ENCODE measurements at places on chromosomes 7 and 10.

DNA sequence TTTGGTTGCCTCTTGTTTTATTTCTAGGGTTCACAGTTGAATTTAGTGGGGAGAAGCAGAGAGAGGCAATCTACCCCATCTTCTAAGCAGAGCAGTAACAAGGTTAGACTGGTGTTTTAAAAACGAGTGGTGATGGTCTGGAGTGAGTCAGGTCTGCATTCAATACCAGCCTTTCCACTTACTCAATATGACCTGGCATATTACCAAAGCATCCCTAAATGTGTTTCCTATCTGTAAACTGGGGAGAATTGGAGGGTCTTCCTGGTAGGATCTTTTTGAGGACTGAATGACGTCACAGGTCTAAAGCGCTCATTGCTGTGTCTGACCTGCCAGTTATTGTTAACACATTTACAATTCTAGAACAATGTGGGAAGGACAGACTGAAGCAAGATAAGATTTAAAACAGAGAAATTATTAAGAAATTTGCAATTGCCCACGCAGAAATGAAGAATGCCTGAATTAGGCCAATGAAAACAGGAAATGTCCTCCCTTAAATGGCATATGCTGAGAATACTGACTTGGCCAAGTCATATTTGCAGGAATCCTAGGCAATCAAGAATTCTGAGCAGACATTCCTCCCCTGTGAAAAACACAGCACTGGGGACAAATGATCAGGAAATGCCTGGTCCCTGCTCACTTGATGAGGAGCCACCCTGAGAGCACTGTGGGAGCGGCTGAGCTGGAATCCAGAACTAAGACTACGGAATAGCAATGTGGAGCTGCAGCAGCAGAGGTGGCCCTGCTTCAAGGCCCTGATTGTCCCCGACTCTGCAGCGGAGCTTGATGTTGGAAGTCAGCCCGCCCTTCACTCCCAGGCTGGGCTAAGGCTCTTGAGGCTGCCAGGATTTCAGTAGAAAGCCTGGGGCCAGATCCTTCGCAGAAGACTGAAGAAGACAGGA is 184.5 kb upstream of the CXCL12 start:
- peak; percentile 99 for DNase-seq

DNA sequence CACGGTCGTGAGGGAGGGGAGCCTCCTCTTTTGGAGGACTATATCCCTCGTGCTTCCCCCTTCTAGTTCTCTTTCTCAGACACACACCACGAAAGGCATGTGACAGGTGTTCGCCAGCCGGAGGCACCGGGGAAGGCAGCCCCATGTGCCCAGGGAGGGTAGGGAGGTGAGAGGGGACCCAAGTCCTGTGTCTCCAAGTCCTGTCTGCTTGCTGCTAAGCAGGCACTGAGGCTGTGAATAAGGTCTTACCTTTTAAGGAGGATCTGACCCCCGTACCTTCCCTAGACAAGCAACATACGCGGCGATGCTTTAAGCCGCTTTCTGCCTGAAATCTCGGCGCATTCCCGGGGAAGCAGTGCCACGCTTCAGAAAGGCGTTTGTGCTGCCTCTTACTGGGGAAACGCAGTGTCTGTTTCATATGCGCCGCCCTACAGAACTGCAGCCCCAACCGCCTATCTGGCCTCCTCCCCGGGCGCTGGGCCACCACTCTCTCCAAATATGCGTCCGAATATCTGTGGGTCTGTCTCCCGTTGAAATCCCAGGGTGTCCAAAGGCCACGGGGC is 770 bp downstream of the PLXNA4 start:
- DNase-seq: peak; percentile 67

DNA sequence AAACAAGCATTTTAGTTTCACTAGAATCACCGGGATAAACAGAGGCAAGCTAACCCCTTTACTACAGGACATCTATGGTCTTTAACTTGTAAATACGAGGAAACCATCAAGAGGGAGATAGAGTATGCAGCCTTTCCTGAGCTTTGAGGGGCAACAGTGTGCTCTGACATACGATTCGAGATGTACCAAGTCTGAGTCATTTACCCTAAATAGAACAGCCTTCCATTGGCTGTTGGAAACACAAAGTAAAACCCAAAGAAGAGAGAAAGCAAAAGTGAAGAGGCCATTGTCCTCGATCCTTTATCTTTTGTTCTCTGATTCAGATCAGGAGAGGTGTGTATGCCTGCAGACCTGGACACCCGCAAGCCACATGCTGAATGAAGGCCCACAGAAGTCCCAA is 289.5 kb downstream of the KCNMA1 start:
- DNase-seq: peak; percentile 32

- no peak for DNase-seq
Measured at GRCh38 chr10:85666102-85666501, 700.5 kb downstream of the GRID1 start.

GRCh38 chr7:132362059-132362458 is 214.2 kb downstream of the PLXNA4 start:
- DNase-seq: no peak

DNA sequence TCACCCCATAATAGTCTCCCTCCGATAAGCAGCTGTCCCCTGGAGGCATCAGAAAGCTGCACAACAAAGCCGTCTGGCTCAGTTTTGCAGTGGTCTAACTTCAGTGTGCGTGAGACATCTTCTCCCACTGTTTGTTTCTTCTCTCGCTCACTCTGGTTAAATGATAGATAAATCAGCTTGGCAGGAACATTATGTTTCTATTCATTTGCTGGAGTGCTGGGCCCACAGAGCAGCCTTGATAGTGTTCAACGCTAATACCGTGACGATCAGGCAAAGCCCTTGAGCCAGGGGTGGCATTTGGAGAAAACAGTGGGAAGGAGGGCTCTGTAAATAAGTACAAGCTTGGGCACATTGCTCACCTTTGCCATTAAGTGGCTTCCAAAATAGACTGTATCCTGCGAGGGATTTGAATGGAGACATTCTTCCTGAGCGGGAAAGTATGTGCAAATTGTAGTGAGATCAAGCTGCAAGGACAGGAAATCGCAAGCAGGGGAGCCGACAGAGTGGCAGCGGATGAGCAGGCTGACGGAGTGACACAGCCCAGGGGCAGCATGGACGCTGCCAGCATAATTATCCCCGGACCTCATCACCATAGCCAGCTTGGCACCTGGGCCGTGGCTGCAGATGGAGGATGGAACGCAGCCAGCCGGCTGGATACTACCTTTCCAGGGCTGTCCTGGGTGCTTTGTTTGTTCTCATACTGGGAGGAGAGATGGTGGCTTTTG is 256.8 kb upstream of the FZD8 start:
- DNase-seq: no peak

GRCh38 chr7:81248420-81248819 is 329.6 kb upstream of the SEMA3C start:
- DNase-seq: peak; percentile 44

DNA sequence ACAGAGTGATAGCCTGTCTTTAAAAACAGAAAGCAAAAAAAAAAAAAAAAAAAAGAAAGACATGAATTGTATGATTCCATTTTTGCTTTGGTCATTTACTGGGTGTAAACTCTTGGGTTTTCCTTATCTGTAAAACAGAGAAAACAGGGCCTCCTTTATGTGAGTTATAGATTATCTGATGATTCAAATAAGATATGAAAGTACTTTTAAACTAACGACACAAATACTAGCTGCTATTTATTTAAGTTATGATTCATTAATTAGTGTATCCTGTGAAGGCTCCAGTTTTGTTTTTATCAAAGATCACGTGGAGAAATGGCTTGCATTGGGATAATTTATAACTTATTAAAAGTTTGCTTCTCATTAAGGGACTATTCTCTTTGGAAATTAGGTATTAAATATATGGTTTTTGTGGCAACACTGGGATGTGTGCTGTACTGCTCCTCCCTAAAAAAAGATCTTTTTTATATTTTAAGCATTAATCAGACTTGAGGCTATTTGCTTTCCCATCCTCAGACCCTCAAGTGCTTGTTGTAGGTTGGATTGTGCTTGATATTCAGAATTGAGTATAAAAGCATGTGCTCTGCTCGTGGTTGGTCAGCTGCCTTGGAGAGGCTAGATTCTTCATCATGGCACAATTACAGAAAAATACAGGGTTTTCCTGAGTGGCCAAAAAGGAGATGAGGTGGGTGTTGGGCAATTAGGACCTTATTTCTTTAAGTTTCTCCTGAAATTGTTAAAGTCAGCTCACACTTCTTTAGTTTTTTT is 39.9 kb downstream of the NRG3 start:
- DNase-seq: no peak

DNA sequence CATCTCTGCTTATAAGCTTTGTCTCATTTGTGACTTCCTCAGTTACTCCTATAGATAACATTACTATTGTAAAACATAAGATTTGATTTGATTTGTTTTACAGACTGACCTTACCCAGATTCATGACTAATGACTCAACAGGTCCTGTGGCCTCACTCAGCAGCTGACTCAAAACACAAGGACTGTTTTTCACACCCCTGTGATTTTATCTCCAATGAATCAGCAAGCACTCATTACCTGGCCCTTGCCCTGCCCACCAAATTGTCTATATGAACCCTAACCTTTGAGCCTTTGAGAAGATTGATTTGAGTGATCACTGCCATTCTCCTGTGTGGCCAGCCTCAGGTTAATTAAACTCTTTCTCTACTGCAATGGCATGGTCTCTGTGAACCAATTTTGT is 1064.6 kb upstream of the LRRTM3 start:
- DNase-seq: peak; percentile 19

DNA sequence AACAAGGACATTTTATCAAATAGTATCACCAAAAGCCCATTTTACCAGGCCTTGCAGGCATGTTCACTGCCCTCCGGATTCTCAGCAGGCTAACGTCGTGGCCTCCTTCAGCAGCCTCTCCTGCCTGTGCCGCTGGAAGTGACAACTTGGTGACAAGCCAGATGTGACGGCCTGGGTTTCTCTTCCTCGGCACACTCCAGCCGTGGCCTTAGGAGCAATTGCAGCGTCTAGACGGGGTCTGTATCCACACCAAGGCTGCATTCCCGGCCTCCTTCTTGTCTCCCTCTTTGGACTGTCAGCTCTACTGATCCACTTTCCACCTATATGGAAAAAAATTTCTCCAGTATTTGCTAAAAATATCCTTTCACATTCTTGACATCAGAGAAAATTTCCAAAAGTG is 145.3 kb upstream of the MGMT start:
- no peak for DNase-seq

DNA sequence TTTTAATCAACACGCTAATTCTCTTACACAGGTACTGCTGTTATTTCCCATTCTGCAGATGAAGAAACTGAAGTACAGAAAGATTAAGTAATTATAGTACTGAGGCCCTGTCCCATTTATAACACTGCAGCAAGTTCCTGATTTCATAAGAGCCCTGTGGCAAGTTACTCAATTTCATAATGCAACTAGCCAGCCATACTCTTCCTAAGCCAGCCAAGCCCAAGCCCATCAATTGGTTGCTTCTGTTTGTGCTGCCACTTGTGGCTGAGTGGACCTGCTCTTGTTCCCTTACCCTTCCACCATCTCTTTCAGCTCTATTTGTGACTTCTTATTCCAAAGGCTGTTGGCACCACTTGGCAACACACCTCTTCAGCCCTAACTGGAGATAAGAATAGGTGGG is 19.7 kb upstream of the PRPF18 start:
- DNase-seq: no peak

GRCh38 chr10:11680496-11680895 is 61.7 kb upstream of the ECHDC3 start:
- no peak for DNase-seq

DNA sequence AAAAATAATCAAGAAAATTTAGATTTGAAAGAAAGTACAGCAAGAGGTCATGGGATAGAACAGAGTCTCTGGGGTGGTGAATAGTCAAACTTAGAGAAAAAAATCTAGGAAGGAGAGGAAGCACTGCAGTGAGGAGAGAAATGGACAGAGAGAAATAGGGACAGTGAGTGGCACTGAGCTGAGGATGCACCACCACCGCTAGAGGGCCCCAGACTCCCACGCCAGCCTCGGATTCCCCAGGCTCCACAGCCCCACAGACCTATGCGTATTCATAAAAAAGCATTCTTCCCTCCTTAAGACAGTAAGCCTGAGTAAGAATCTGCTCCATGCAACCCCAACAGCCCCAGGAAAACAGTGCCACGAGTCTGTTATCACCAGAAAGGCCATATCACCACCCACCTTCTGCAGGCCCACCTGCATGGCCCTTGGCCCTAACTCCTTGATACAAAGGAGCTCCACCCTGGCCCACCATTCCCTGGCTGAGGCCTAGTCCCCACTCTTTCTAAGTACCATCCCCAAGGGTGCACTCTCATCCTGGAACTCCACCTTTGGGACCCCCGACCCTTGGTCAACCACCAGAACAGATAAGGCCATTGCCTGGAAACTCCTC is 91.0 kb downstream of the ALOX5 start:
- DNase-seq: peak; percentile 63

GRCh38 chr10:70604106-70604505 is 1.6 kb upstream of the PRF1 start:
- DNase-seq: no peak

DNA sequence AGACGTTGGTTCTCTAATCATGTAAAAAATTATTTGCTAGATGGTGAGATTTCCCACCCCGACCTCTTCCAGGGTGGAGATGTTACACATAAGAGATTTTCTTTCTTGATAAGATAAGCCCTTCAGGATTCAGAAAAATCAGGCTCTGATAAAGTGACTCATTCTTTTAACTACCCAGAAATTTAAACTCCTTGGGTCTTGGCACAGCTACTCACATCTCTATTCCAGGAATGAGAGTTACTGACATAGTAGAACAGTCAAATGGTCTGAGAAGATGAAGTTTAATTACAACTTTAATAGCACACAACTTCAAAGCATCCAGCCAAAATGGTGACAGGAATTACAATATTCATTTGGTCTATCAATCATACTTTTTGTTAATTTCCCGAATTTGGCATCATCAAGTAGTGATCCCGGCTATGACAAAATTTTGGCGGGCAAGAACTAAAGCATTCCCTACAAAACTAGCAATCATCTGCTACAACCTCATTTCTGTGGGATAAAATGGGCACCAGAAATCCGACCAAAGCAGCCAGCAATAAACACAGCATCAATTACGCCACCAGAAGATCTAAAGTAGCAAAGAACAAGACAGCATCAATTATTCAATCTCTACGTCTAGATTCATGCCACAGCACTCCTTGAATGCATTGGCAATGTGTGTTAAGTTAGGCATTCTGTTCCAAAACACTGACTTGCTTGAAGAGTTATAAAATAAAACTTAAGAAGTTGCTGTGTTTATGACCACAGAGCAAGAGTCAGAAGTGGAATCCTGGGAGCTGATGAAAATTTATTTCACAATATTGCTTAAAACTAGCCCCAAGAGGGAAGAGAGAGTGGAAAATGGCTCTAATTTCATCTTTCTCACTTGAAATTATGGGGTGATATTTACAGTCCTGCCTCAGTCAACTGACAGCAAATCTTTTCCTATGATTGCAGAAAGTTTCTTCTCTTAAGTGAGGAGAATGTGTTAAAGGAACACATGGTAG is 565.7 kb upstream of the ANKRD30A start:
- peak; percentile 12 for DNase-seq

Measured in fibroblast of skin of back (primary cell).